Stimulated activated CD8-positive, alpha-beta memory T cell treated with anti-CD3 and anti-CD28 coated beads, Interleukin-7, amount 100 ng/mL, for 48 hours (primary cell): ENCODE measurements at places on chromosomes 3 and 15.
A peak's percentile ranks its signal among the peaks of the same experiment; 100 is the strongest.

- no peak for DNase-seq
Observed at GRCh38 chr3:42807929-42808328, 1.3 kb upstream of the ACKR2 start.

- DNase-seq: no peak
Observed at GRCh38 chr3:87270908-87271700, 5.3 kb downstream of the POU1F1 start.

DNA sequence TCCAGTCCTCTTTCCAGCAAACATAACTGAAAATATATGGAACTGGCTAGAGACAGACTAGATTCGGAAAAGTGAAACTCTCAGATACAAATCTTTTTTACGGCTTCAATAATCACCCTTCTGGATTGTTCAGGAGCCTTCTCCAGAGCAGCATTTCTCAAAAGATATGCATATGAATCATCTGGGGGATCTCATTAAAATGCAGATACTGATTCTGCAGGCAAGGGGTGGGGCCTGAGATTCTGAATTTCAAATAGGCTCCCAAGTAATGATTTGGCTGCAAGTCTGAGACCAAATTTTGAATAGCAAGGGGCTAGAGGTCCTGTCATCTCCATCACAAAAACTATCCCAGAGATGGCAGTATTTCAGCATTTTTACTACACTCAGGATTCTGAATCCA is 165.4 kb downstream of the CTNNB1 start:
- no peak for DNase-seq

DNA sequence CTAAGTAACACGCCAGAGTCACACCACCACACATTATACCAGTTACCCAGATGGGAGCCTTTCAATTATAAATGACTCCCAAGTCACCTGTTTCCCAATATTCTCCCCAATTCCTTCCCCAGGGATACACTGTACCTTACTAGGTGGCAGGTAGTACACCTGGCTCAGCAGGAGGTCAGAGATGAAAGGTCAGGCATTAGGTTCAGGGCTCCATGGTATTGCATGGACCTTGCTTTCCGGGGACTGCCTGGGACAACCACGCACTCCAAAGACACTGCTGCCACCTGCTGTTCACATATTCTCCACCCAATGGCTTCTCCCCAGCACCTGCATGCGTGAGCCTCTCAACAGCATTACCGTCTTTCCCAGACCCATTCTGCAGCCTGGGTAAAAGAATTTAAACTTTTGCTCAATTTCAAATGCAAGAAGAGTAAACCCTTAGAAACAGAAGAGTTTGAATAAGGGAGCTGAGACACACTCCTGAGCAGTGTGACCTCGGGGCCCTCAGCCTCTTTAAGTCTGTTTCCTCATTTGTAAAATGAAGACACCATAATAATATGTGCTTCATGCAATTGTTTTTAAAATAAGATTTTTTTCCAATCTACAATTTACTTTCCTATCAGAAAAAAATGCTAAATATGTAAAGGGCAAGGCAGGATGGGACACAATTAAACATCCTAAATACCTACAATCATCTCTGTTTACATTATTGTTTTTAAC is 28.0 kb upstream of the LACTB start:
- peak; percentile 13 for DNase-seq

- DNase-seq: no peak
Observed at GRCh38 chr15:71131601-71132362, 16.5 kb downstream of the THSD4 start.

DNA sequence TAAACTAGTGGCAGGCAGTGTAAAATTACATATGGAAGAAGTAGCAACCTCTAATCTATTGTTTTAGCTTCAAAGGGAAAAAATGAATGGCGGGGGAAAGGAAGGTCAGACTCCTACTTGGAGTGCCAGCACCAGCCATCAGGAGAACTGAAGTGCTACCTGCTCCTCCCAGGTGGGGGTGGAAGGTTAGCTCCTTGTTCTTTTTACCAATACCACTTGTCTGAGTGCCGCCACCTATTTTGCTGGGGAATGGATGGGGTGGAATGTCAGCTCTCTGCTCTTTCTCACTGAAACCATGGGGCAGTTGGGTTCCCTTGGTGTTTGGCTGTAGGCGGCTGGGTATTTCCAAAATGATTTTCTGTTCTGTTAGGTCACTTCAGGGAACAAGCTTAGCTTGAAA is 428.7 kb upstream of the EPHA3 start:
- DNase-seq: no peak

DNA sequence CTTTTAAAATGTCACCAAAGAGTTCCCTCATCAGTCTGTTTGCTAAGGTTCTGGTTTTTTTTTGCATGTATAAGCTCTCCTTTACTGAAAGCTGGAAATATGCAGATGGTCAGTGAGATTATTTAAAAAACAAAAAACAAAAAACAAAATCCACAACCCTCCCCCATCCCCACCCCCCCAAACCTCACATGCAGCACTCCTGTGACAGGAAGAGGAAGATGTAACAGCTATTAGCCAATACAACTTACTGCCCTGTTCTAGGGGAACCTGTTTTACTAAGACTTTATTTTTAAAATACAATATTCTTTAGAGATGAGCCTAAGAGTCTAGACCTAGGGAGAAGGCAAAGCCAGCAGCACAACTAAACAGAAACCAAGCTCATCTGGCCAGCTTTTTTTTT is 39.5 kb downstream of the ANP32A start:
- DNase-seq: no peak

DNA sequence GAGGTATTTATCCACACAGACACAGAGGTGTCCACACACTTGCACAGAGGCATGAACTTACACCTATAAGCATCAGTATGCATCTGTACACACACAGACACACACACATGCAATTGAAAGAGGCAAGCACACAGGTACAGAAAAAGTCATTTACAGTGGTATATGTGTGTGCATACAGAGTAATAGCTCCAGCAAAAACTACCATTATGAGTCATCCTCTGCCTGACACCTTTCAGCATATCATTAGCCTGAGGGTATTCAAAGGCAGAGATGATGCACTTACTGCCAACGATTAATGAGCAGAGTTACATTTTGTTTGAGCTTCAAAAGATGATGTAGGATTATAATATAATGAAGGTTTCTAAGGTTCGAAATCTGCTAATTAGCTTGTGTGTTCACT is 100.3 kb upstream of the TPRG1 start:
- no peak for DNase-seq

DNA sequence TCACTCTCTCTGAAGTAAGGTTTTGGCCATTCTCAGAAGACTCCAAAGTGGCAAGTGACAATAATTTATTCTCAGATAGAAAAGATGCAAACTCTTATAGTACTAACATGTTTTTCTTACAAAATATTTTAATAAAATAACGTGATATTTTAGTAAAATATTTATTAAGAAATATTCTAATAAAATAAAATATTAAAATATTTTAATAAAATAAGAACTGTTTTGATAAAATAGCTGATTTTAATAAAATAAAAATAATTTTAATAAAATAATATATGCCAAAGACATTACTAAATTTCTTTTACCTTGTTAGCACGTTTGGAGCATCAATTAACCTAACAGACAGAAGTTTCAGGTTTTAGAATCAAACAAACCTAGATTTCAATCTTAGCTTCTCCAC is 424.0 kb upstream of the NECTIN3 start:
- DNase-seq: no peak

GRCh38 chr15:32096916-32097617 is 66.8 kb downstream of the CHRNA7 start:
- no peak for DNase-seq

- no peak for DNase-seq
Observed at GRCh38 chr15:61613729-61614128, 384.6 kb upstream of the RORA start.

- DNase-seq: no peak
Observed at GRCh38 chr3:53089511-53089910, 40.7 kb downstream of the RFT1 start.

- DNase-seq: no peak
Observed at GRCh38 chr15:62455441-62455921, 290.4 kb upstream of the C2CD4B start.

DNA sequence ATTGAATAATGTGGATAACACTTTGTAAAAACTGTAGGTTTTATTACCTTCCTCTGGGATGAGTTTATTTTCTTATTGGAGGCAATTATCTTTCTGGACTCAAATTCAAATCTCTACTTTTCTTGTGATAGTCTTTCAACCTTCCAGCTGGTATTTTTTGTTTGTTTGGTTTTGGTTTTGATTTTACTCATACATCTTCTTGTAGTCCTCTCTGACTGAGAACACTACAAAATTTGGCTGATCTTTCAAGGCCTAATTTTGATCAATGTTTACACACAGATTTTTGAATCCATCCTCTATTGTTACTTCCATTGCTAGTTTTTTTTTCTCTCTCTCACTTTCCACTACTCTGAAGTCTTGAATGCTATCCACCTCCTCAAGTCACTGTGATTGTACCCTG is 303.8 kb upstream of the NECTIN3 start:
- DNase-seq: no peak

- no peak for DNase-seq
Observed at GRCh38 chr3:103711670-103712069, 1276.9 kb downstream of the ZPLD1 start.

DNA sequence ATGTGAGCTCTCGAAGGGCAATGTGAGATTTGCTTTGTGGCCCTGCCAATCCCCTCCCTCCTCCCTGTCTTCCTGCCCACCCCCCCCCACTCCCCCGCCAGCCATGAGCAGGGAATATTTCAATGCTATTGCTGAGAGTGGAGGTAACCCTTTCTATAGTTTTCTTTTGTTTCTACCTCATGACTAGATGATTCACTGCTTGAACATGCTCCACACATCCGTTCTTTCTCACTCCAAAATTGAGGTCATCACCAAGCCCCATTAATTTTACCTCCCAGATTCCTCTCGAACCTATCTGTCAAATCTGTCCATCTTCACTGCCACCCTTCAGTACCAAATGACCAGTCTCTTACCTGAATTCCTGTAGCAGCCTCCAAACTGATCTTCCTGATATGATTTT is 12.2 kb downstream of the ZNF774 start:
- no peak for DNase-seq

GRCh38 chr3:168342946-168343850 is 247.5 kb upstream of the GOLIM4 start:
- no peak for DNase-seq

DNA sequence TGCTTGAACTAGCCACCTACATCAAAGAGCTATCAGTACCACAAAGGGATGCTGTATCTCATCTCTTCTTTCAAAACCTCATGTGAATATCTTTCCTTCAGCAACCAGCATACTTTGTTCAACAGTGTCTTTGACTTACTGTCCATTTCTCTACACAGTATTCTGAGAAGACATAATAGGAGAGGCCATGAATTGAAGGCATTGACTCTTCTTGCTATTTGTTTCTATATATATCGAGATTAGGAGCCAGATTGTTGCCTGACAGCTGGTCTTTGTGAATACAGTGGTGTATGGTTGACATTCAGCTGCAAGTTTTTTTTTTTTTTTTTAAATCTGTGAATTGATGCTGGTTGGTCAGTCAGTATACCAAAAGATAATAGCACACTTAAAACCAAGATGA is 12.1 kb upstream of the CSRNP1 start:
- no peak for DNase-seq

DNA sequence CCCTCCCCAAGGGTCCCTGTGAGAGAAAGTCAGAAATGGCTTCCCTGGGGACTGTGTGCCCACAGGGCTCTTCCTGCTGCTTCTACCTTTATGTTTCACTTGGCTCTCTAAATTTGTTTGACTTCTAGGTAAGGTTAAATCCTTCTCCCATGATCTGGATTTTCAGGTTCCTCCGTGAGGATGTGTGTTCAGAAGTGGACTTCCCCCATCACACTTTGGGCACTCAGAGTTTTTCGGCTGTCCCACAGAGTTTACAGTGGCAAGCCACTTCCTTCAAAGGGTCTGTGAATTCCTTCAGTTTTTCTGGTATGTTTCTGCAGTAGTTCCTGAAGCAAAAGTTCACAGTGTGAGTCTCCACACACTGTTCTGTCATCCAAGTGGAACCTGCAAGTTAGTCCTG is 30.9 kb upstream of the RARB start:
- no peak for DNase-seq

DNA sequence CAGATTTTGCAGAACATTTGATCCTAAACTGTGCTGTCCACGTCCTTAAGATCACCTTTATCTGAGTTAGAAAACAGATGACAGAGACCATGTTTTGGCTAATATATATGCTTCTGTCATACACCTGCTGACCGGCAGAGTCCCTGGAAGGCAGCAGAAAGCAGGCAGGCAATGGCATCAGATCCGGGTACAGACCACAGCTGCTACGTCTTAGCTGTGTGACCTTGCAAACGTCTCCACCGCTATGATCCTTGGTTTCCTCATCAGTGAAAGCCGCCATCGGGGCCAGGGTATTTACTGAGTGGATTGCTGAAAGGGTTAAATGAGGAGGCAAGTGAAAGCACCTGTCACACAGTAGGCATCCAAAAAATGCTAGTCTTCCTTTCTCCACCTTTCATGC is 72.1 kb downstream of the ABTB1 start:
- DNase-seq: no peak

GRCh38 chr3:154285221-154285620 is 39.1 kb downstream of the DHX36 start:
- DNase-seq: no peak

- DNase-seq: no peak
Observed at GRCh38 chr3:126758026-126758425, 54.0 kb downstream of the CHCHD6 start.

DNA sequence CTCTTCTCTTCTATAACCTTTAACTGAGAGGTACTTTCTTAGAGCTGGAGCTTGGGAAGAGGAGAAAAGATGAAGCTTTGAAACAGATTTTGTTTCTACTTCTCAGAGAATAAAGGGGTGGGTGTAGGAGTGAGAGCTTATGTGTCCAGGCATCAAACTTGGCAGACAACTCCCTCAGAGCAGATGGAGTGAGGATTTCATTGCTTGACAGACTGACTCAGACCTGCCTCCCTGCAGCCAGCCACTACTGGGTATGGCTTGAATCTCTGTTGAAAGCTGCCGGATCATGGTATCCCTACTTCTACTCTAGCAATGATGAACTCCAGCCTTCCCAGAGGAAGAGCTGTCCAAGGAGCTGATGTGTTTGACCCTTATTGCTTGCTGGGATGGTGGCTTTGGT is 36.7 kb downstream of the SYN2 start:
- no peak for DNase-seq

GRCh38 chr3:189911001-189911400 is 209.7 kb downstream of the P3H2 start:
- DNase-seq: no peak

DNA sequence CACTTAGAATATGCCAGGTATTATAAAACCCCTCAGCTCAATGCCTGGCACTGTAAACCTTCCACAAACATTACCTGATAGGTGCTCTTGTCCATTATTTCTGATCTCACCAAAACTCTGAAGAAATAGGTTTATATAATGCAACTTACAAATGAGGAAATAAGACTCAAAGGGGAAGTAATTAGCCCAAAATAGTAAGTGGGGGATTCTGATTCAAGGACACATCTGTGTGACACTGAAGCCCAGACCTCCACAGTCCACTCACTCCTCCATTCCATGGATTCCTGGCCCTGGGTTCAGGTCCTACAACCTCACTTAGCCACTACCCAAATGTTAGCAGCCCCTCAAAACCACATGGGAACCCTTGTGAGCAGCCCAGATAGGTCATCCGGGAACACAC is 49.9 kb downstream of the TRANK1 start:
- DNase-seq: no peak
